HuH-7 (cell line): ENCODE measurements at places on chromosomes 6 and 20.

DNA sequence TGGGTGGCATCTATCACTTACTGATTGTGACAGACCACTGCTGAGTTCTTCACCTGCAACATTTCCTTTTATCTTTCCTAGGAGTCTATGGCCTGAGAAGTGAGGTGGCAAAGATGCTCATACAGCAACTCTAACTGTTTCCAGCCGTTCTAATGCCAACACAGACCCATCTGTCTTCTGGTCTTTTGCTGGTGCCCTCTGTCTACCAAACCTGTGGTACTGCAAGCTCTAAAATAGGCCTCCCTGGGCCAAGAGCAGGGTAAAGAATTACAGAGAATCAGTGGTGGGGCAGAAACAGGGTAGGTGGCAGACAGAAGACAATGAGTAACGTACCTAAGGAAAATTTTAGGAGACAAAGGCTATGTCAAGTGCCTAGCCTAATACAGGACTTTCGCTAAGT, 611.0 kb upstream of the FLRT3 start:
- DNase-seq: no peak

DNA sequence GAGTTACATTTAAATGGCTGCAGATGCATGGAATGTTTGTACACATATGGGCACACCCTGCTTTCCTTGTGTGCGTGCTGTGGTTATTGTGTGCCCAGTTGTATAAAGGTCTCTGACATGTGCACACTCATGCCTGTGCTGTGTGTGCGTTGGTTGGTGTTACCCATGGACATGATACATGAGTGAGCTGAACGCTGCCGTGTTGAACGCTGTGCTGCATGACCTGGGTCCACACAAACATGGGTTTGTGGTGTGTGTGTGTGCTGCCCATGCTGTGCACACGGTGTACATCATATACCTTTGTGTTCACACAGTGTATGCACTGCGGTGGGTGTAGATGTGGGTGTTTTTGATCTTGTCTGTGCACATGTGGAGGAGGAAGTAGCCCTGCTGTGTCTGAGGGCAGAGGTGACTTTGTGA, 54.4 kb downstream of the TOX2 start:
- DNase-seq: no peak

DNA sequence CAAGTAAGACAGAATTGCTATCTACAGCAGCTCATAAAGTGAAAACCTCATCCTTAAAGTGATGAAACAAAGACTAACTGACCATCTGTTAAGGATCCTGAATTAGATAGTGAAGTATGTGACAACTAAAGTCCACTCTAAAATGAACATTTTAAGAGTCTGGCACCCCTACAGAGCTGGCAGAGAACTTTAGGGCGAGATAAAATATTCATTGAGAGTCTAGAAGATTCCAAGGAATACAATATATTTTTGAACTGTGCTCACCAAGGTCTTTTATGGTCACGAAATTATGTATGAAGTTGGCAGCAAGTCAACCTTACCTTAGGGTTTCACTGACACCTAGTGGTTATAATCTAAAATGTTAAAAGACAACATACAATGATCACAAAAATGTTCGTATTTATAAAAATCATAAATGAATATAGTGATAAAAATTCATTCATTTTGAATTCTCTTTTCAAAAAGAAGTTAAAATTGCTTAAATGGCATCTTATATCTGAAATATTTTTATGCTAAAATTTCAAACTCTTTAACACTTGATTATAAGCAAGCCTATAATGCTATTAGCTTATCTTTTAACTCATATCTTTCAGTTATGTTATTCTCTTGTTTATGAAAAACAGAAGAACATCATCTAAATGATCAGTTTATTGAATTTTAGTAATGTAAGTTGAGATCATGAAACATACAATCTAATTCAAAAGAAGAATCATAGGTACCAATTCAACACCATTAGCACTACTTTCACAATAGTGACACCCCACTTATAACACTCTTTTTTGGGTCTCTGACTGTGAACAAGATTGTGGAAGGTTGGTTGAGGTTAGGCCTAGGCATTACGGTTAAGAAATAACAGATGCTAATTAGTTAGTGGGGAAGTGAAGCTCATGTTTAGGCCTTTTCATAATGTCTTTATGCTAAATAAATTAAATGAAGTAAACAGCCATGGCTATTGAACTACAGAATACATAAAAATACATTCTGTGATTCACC, 27.5 kb downstream of the RSPH3 start:
- peak; percentile 32 for DNase-seq

GRCh38 chr20:23309781-23310180, 40.8 kb upstream of the NXT1 start:
- no peak for DNase-seq

DNA sequence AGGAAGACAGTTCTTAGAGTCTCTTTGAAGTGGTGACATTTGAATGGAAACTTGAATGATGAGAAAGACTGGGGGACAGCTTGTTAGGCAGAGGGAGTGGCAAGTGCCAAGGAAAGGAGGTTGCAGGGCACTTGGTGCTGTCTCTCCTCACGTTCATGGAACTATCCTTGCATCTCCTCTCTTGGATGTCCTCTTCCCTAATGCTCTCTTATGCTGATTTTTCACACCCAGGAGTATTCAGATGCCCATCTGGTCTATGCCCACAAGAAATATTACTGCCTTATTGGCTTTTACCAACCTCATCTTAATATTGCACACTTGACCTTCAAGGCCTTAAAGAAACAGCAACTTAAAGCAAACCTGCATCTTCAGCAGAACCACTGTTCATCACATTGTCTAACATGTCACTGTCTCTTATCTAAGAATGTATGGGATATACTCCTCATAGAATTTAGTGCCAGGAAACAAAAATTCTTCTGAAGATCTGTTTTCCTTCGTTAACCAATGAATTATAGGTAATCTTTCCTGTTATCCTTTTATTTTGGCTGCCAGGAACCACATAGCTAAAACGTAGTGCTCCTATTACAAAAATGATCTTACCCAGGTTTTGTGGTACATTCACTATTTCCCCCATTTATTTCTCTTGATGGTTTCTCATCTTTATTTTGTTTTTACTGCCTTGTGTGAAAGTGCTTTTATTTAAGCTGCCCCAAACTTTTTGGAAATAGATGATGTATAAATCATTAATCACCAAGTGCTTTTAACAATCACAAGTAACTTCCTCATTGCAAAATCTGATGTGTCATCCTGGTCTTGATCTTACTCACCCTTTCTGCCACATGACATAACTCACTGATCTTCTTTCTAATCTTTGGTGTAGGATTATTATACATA, 12.8 kb downstream of the RGS17 start:
- DNase-seq: no peak

DNA sequence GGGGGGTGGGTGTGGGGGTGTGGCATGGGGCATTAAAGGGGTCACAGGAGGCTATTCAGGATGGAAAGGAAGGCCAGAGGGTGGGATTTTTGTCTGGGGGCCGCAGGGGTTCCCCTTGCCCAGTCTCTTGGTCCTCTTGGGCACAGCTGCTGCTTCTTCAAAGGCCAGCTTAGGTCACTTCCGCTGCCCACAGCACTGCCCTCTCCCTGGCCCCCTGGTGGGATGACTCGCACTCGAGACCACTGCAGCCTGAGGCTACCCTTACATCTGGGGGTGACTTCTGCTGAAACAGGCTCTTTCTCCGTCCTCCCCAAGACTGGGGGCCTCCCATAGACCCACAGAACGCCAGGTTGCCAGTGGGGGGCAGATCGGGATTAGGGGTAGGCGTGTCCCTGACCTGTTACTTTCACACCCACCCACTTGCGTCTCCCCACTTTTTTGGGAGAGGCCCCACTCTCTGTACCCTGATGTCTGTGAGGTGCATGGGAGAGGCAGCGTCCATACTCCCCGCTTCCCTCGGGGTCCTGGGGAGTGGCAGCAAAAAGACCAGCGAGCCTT, 1.3 kb downstream of the LKAAEAR1 start:
- DNase-seq: no peak

- no peak for DNase-seq
Measured at GRCh38 chr6:5626727-5627426, 365.6 kb downstream of the FARS2 start.

GRCh38 chr6:21992178-21992967, 304.5 kb downstream of the PRL start:
- no peak for DNase-seq

DNA sequence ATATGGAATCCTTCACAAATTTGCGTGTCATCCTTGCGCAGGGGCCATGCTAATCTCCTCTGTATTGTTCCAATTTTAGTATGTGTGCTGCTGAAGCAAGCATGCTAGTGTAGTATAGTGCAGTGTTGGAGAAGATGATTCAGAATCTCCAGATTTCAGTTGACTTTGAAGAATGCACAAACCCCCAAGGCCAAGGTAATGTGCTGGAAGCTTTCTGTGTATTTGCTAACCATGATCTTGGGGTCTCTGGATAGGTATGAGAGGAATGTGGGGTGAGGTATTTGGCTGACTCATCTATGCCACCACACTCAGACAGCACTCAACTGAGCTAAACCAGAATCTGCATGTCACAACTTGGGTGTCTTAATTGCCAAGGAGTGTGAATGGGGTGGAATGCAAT, 42.6 kb upstream of the DEK start:
- DNase-seq: no peak

DNA sequence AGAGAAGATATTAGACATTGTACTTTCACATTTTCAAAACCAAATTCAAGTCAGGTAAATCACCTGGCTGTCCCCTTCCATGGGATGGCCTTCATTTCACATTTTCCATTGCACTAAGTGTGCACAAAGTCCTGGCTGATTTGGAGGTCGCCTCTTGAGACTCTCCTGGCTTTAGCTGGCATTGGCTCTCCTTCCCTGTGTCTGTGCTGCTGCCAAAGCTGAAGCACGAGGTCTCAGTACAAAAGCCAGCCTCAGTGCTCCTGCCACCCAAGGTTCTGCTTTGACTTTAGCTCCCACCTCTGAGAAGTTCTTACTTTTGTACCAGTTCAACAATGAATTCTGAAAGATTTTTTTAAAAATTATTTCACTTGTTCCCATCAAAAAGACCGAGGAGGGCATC, 289.2 kb upstream of the CNR1 start:
- no peak for DNase-seq
